Astrocyte of the hippocampus (primary cell): ENCODE measurements at places on chromosomes 5 and 9.
A peak's percentile ranks its signal among the peaks of the same experiment; 100 is the strongest.

DNA sequence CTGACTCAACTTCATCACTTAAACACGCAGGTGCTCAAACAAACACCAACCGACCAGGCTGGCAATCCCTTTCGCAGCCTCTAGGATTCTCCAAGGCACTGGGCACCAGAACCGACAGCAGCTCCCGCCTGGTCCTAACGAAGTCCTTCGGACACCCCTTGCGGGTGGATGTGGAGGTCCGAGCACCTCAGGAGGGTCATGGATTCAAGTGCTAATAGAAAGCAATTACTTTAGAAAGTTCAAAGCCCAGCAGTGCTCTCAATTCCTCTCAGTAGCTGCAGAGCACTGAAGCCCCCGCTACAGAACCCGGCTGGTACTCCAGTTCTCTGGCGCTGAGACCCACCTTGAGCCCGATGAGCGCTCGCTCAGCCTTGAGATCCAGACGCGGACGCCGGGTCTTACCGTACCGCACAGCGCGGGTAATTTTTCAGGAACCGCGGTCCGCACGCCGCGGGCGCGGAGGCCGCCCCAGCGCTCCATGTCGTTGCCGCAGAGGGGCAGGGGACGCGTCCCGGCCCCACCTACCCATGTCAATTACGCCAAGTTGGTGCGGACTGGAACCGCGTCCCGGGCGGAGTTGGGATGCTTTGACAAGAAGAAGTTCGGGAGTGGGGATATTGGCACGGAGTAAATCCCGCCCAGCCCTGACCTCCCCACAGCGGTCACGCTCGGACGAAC, 638 bp downstream of the MARCHF3 start:
- DNase-seq, result peak; percentile 74

DNA sequence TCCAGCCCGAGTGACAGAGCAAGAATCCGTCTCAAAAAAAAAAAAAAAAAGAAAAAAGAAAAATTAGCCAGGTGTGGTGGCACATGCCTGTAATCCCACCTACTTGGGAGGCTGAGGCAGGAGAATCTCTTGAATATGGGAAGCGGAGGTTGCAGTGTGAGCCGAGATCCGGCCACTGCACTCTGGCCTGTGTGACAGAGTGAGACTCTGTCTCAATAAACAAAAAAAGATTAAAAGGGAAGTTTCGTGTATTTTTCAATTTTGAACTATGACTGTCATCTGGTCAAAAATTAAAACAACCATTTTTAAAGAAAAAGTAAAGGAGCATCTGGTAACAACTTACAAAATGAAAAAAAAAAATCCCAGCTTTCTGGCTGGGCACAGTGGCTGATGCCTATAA, 36.3 kb upstream of the PLIN2 start:
- no peak for DNase-seq

DNA sequence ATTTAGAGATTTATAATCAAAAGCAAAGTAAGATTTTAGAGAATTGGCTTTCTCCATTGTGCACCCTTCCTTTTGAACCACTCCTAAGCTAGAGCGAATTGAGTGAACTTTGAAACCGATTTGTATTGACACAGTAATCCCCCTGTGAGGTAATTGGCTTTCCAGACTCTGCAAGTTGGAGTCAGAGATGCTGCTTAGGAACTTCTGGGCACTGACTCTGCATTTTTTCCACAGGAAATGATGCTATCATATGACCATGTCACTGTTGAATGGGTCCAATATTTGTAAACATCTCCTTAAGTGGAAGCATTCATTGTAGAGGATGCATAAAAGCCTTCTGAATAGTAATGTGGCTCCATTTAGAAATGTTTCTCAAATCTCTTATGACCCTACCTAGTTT, 394.4 kb upstream of the ZNF608 start:
- peak; percentile 61 for DNase-seq

GRCh38 chr9:27870404-27870803, 297.1 kb upstream of the C9orf72 start:
- DNase-seq, result peak; percentile 11

GRCh38 chr5:25190521-25191000, 545.8 kb upstream of the CDH10 start:
- no peak for DNase-seq

DNA sequence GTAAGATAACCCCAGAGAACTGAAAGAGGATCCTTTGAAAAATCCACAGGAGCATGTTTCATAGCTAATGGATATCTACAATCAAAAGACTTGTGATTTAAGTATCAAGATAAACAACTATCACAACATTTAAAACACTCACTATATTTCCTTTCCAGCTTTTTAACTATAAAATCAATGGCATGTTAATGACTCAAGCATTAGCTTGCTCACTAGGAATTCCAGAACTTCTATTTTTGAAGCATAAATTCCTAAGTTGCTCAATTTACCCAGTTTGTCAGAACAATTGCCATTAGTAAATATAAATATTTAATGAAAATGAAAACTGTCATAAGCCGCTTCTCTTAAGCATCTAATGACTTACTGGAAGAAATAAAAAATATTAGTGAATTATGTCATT, 355.3 kb downstream of the PRELID2 start:
- DNase-seq, result no peak

- DNase-seq, result no peak
Observed at GRCh38 chr5:158283397-158283796, 424.5 kb upstream of the CLINT1 start.

GRCh38 chr5:133261993-133262392, 210.2 kb downstream of the HSPA4 start:
- DNase-seq, result no peak

- DNase-seq, result no peak
Observed at GRCh38 chr5:27015758-27016157, 22.6 kb downstream of the CDH9 start.

- peak; percentile 10 for DNase-seq
Observed at GRCh38 chr5:102539562-102539961, 40.8 kb upstream of the SLCO6A1 start.

DNA sequence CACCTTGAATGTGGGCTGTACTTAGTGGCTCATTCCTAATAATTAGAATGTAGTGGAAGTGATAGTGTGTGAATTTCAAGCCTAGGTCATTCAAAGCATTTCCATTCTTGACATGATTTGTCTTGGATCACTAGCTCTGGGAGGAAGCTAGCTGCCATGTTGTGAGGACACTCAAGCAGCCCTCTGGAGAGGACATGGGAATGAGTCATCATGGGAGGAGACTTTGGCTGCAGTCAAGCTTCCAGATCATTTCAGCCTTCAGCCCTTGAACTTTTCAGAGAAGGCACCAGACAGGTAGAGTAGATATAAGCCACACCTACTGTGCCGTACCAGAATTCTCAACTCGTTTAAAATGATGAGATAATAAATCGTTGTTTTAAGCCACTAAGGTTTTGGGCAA, 506.9 kb downstream of the ZNF608 start:
- DNase-seq, result no peak

DNA sequence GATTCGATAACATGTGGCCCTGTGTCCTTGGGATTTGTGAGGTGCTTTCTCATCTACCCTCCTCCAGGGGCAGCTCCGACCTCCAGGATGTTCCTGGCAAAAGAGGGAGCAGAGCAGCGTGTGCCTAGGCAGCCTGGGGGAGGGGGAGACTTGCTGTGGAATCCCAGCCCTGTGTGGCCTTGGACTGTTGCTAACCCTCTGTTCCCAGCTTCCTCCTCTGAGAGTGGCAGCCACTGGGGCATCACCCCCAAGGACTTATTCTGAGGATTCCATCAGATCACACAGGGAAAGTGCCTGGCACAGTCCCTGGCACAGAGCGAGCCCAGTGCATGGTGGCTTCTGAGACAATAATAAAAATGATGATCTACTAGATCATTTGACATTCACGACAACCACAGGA, 265.1 kb upstream of the MVB12B start:
- DNase-seq, result no peak

- no peak for DNase-seq
Observed at GRCh38 chr5:173891308-173892116, 3.4 kb downstream of the CPEB4 start.

- DNase-seq, result no peak
Observed at GRCh38 chr5:110439296-110439695, 287.2 kb downstream of the TMEM232 start.

- no peak for DNase-seq
Observed at GRCh38 chr9:34382054-34382453, 5.4 kb upstream of the MYORG start.

DNA sequence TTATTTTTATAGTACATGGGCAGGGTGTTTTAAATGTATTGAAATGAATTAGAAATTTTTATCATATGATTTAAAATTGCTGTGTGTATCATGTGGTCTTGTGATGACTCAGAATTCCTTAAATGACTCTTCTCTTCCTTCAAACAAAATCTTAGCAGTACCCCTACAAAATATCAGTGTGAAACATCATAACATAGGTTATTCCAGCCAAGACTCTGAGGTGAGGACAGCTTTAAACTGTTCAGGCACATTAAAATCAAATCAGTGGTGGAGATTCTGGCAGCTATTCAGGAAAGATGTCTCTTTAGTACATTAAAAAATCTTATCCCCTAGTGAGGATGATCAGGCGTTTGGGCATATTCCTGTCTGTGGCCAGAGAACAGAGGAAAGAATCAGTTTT, 174.0 kb downstream of the MAN2A1 start:
- DNase-seq, result no peak

DNA sequence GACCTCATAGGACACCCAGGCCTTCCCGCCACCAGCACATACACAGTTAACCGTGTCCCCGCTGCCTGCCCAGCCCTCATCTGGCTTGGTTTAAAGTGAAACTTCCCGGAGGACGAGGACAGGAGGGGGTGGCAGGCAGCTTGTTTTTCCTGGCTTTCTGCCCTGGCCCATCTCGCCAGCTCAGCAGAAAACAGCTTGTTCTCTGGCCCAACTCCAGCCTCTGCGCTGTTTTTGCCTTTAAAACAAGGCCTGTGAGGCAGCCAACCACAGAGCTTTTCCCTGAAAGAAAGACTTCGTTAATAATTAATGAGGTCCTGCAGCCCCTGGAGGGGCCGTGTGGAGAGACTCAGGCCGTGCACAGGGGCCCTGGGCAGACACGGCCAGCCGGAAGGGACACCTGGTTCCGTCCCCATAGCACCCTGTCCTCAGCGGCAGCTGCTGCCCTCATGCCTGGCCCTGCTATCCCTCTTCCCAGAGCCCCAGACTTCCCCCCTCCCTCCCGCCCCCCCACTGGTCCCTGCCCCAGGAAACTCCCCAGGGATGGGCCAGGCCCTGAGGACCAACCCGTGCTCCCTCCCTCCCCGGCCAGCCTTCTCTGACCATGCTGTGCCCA, 108.7 kb downstream of the RXRA start:
- DNase-seq, result peak; percentile 99

DNA sequence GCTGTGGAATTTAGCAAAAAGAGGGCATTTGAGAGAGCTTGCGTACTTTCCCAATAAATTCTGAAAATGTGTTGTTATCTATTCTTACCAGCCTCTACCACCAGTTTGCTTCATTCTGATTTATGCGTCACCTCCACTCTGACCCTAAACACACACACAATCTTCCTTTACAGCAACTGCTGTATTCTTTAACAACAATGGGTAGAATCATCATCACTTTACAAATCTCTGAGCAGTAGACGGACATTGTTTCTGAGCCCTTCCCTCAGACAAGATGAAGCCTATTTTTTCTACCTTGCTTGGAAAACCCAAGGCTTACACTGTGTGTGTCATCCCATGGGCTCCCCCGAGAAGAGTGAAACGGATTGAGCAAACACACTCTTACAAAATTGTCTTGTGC, 83.1 kb upstream of the RASA1 start:
- no peak for DNase-seq

- peak; percentile 61 for DNase-seq
Observed at GRCh38 chr5:135977375-135977928, 22.7 kb upstream of the LECT2 start.

DNA sequence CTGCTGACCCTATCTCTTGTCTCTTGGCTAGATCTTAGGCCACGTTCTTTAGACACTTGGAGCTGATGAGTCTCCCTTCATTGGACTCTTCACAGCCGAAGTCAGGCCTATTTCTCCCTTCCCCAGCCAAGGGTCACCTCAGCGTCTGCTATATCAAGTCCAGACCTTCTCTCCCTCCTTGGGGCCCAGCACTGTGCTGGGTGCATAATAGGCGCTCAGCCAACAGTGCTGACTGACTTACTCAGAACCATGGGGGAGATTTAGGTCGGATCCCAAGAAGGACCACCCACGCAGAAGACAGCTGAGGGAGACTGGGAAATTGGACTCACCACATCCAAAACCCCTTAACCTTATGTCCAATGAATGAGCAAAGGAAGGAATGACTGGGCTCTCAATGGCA, 5.6 kb upstream of the AMBP start:
- no peak for DNase-seq

DNA sequence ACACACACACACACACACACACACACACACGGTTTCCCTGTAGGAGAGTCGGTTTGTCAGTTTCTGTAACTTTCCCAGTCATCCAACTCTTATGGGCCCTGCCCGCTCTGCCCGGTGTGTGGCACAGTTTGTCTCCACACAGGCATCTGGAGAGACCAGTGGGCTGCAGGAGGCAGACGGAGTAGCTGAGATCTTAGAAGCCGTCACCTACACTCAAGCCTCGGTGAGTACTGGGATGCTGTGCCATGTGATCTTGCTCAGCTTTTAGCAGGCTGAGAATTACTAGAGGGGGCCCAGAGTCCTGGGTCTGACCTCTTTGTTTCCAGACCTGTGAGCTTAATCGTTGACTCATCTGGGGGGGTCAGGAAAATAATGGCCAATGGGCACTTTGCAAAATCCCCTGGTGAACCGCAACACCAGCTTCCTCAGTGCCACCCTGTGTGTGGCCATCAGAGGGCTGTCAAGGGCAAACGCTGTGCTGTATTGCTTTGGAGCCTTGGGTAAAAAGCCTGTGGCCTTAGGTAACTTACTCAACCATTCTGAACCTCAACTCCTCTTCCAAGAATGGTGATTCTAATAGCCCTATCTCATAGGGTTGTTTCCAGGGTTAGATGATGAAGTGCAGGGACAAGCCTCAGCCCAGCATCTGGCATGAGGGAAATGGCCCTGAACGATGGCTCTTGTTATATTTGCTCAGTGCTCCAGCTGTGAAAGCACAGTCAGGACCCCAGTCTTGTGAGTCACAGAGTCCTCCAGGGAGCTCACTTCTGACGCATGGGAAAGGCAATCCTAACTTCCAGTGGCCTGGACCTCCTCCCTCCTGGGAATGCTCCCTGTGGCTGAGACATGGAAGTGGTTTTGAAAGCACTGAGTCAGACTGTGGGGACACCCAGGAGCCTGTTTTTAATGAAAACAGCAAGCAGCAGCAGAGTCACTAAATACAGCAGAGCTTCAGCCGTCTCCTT, 45.6 kb downstream of the COL15A1 start:
- peak; percentile 97 for DNase-seq

DNA sequence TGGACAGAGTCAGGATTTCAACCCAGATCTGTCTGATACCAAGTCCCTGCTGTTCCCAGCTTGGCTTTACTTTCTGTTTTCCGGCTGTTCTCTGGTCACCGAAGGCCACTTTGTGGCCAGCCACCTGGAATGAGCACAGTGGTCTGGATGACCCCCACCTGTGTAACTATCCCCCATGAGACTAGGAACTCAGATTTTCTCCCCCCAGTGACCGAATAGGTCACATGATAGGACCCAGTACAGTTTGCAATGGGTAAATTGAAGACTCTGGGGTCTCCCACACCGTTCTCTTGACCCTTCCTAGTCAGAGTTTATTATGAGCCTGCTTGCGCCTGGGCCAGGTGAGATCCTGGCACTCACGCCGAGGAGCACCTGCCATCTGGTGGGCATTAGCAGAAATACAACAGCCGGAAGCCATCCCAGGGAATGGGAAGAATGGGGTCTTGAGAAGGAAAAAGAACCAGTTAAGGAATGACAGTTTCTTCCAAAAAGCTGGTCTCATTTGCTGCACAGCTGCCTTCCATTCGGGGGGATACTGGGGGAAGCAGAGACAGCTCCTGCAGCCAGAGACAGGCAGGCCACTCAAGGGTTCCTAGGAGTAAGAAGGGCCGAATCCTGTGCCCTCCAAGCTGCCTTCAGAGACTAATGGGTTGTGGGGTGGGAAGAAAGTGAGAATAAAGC, 7.1 kb downstream of the PHYHD1 start:
- peak; percentile 77 for DNase-seq
